ACHN (cell line): ENCODE measurements at places on chromosomes 12 and 14.

DNA sequence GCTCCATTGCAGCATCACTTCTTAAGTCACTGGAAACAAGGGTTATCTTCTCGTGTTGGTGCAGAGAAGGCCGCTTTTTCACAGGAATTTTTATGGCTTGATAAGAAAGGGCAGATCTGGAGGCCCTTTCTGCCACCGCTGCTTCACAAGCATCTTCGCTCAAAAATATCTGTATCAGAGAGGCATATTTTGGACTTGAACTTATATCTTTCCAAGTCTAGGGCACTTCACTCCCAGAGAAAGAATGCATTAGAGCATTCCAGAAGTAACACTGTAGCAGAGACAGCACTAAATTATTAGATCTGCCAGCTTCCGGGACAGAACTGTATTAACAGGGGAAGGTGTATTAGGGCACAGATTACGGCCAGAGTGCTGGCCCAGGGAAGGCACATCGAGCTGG, 151.7 kb upstream of the AMIGO2 start:
- DNase-seq, result no peak

- peak; percentile 21 for DNase-seq
These were observed 22.2 kb upstream of the ABCD4 start for GRCh38 chr14:74324931-74325361.

- DNase-seq, result peak; percentile 76
These were observed 55.3 kb downstream of the VCPKMT start for GRCh38 chr14:50060871-50061663.

DNA sequence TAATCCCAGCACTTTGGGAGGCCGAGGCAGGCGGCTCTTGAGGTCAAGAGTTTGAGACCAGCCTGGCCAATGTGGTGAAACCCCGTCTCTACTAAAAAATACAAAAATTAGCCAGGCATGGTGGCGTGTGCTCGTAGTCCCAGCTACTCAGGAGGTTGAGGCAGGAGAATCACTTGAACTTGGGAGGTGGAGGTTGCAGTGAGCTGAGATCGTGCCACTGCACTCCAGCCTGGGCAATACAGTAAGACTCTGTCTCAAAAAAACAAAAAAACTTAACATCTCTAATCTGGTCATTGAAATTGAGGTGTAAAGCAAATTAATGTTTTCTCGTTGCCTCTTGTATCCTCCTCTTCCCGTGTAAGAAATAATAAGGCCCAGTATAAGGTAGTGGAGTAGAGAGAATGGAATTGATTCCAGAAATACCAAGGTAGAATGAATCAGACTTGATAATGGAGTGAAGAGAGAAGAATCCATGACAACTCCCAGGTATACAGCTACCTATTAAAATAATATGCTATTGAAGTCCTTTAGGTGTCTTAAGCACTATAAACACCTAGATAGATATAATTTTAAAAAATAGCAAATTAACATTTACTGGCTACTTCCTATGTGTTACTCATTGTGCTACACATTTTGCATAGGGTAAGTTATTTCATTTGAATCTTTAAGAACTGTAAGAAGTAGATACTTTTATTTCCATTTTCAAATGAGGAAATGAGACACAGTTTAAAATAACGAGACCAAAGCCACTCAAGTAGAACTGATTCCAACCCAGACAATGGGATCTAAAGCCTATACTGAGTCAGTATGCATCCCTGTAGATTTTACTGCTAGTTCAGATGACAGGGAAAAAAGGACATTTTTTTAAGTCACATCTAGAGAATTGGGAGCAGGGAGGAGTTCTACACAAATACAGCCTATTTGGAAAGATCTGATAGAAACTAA, 23.2 kb downstream of the RAP1B start:
- no peak for DNase-seq

DNA sequence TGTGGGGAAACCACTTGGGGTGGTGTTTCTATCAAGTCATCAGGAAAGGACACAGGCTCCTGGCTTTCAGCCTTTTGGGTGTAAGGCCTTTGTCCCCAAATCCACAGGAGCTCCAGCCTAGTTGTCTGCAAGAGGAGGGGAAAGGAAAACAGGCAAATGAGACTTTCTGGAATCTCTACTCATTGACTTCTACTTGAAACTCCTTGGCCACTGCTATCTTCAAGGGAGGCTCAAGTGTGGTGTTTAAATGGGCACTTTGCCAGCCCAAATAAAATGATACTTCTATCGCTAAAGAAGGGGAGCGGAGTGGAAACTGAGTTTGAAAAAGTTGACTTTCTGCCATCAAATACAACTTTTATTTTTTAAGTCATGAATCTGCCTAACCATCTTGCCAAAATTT, 445.9 kb upstream of the RGS6 start:
- no peak for DNase-seq

DNA sequence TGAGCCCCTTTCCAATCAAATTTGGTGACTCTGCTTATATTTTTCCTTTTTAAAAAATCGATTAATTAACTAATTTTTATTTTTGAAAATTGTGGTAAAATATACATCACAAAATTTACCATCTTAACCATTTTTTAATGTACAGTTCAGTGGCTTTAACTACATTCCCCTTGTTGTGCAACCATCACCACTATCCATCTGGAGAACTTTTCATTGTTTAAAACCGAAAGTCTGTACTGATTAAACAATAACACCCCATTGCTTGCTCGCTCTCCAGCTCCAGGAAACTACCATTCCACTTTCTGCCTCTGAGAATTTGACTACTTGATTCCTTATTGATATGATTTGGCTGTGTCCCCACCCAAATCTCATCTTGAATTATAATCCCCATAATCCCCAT, 283.4 kb downstream of the C12orf75 start:
- DNase-seq, result no peak

- DNase-seq, result no peak
These were observed 607.0 kb downstream of the BCL11B start for GRCh38 chr14:98665007-98665406.

DNA sequence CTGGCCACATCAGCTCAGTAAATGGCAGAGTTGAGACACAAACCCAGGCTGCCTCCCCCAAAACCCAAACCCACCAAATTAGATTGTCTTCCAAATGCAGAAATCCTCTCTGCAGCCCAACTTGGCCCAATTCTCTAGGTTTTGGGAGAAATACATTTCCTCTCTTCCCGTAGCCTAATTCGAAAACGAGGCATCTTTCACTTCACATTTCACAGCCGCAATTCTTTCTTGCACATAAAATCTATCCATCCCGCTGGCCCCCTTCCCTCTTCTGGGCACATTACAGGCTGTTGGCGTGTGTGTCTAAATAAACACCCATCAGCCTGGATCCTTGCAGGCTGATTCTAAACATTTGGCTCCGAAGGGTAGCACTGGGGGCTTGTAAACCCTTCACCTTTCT, 83.8 kb upstream of the VRK1 start:
- no peak for DNase-seq

GRCh38 chr12:6943722-6944380, at the start of the genes C12orf57 and RNU7-1:
C12orf57 (plus strand) TSS chr12:6944022; CDS start chr12:6944122, 100 bp downstream.
RNU7-1 (plus strand) TSS chr12:6943816.
- peak; percentile 95 for DNase-seq

GRCh38 chr12:41739066-41739465, 405.6 kb downstream of the GXYLT1 start:
- DNase-seq, result no peak

- DNase-seq, result peak; percentile 26
These were observed 668 bp downstream of the TMEM260 start for GRCh38 chr14:56580221-56580711.

DNA sequence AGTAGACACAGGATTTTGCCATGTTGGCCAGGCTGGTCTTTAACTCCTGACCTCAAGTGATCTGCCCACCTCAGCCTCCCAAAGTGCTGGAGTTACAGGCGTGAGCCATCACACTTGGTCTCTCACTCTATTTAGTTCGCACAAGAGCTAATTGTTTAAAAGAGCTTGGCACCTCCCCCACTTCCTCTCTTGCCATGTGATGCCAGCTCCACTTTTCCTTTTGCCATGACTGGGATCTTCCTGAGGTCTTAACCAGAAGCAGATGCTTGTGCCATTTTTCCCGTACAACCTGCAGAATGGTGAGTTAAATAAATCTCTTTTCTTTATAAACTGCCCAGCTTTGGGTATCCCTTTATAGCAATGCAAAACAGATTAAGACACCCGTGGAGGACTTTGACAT, 200.1 kb upstream of the FRMD6 start:
- no peak for DNase-seq

DNA sequence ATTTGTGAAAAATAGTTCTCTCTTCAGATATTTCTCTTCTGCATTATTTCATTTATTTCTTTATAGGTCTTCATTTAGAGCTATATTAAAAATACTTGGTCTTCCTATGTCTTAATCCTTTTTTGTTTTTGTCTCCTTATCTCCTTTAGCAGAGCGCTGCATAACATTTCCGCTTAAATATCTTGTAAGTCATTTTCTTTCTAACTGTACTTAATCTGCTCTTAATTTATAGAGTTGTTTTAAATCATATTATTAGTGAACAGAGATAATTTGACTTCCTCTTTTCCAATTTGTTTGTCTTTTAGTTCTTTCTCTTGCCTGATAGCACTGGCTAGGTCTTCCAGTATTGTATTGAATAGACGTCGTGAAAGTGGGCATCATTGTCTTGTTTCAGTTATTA, 18.0 kb downstream of the LUM start:
- no peak for DNase-seq

- DNase-seq, result no peak
These were observed 54.3 kb downstream of the DRAM1 start for GRCh38 chr12:101931498-101932326.

- no peak for DNase-seq
These were observed 237.6 kb upstream of the AMIGO2 start for GRCh38 chr12:47317175-47317915.

- DNase-seq, result no peak
These were observed 86.5 kb downstream of the SRGAP1 start for GRCh38 chr12:63930971-63931370.

DNA sequence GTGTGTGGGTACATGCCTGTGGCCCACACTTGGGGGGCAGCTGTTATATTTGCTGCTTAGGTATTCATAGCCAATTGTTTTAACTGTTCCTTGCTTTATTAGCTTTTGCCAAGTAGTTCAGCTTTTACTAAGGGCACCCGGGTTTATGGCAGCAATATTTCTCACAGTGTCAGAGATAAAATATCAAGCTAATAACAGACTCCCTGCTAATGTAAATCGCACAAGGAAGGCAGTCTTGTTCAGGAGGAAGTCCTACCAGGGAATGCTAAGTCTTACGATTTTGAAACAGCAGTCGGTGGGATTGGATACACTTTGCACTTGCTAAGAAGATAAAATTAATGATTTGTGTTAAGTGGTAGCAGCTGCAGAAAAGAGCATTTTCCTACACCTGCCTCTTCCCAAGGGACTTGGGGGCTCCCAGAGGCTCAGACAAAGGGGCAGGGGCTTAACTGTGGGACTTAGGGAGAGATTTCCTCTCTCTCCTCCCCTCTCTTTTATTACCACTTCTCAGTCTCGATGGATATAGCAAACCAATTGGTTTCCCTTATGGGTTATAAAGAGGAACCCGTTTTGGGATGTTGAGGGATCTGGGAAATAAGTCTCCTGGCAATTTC, 175.1 kb downstream of the NRXN3 start:
- no peak for DNase-seq

- DNase-seq, result no peak
These were observed 130.5 kb downstream of the ZFP36L1 start for GRCh38 chr14:68662392-68662791.

GRCh38 chr12:48156652-48157017, 680 bp downstream of the ASB8 start:
- DNase-seq, result no peak

- DNase-seq, result no peak
These were observed 3.5 kb downstream of the OAS3 start for GRCh38 chr12:112941528-112942335.

- no peak for DNase-seq
These were observed 1401.8 kb downstream of the FSCB start for GRCh38 chr14:43105305-43105704.

DNA sequence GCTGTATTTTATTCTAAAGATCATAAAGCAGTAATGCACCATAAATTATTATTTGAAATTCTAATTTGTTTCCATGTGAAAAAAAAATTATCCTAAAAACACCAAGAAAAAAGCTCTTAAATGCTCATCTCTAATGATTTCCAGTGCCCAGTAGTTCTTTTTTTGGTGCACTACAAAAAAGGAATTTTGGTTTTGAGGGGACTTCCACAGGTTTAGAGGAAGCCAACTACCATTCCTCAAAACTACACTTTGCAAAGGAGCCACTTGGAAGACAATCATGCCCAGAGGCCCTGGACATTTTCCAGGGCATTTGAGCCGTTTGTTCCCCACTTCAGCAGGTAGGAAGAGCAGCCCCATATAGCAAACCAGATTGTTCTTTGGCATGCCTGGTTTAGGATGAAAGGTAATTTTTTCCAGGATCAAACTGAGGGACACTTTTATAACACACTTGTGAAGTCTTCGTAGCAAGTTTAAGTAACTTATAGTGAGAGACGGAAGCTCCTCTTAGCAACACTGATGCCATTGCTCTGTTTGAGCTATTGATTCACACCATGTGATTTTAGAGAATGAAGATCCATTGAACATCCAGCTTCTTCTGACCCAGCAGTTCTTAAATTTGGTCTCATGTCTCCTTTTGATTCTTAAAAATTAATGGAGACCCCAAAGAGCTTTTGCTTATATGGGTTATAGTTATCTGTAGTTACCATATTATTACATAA, 187.9 kb downstream of the ETV6 start:
- DNase-seq, result no peak

- peak; percentile 35 for DNase-seq
These were observed 41.8 kb upstream of the HIF1A start for GRCh38 chr14:61653507-61653906.

- no peak for DNase-seq
These were observed 2.4 kb downstream of the VPS37B start for GRCh38 chr12:122893208-122894153.

DNA sequence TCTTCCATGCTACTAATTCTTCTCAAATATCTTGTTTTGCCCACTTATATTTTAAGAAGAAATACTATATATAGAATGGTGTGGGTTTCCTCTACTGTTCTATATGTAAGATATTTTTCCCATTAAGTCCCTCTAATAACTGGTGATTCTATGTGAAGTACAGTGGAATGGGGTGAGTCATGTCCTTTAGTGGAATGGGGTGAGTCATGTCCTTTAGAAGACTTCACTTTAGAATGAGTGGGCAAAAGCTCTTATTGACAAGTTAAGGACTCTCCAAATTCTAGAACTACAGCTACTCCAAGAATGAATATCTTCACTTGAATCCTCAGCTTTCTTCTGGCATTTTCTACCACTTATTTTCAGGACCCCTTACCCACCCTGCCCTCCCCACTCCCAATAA, 349.9 kb downstream of the ETNK1 start:
- DNase-seq, result peak; percentile 94
